Amniotic stem cell (primary cell): ENCODE measurements at places on chromosomes 12 and 14.
A peak's percentile ranks its signal among the peaks of the same experiment; 100 is the strongest.

DNA sequence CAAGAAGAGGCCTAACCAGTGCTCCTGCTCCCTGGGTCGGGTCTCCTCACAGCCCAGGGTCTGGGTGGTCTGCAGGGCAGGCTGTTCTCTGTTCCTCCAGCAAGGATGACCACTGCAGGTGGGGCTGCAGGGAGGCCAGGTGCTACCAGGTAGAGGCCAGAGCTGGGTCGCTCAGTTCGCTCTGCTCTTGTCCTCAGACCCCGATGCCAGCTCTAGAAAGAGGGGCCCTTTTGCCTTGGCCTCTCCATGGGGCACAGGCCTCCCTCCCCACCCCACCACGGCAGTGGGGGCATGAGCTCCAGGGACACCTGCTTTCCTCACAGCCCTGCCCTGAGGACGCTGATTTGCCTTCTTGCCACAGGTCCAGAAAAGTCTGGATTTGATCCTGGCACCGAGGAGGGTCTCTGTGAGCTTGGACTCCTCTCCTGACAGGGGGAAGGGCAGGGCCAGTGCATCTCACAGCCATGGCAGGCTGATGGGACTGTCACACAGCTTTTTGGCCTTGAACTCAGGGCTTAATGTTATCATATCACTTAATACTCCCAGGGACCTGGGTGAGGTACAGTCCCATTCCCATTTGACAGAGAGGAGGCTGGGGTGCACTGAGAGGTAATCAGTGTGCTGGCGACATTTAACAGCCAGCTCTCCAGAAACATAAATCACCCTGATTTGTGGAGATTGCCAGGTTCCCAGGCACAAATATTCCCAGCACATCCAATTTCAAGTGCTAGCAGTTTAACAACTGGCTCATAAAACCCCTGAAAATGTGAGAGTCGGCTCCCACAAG, 273.0 kb upstream of the SFSWAP start:
- DNase-seq = no peak

- DNase-seq = no peak
Measured at GRCh38 chr12:13981296-13981962, at the start of gene GRIN2B. TSS of gene GRIN2B (minus strand) at chr12:13981602. CDS start at chr12:13866208, 115,394 bp downstream.

GRCh38 chr12:111412007-111412829, 6.5 kb downstream of the SH2B3 start:
- DNase-seq = no peak

GRCh38 chr12:28459481-28459880, 269.2 kb downstream of the CCDC91 start:
- DNase-seq = no peak

- no peak for DNase-seq
Measured at GRCh38 chr12:120514002-120514401, 15.0 kb downstream of the COQ5 start.

- no peak for DNase-seq
Measured at GRCh38 chr12:79162147-79162772, 297.7 kb downstream of the SYT1 start.

DNA sequence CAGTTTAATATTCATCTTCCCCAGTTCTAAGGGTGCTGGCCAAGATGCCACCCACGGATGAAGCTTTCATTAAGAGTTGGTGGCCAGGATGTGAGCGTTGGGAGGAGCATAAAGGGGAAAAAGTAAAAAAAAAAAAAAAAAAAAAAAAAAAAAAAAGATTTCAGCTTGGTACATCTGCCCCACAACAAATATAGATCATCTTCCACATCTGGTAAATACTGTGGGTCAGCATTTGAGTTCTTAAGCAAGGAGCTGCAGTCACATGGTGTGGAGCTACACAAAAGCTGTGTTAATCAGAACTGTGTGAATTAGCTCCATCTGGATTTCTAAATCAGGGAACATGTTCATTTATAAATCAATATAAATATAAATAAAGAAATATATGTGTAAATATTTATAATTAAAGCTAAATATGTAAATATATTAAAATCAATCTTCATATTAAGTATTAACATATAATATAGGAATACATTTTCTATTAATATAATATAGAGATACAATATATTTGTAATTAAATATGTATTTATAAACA, 262.3 kb downstream of the NUAK1 start:
- no peak for DNase-seq

GRCh38 chr14:56659964-56660551, 80.5 kb downstream of the TMEM260 start:
- peak; percentile 29 for DNase-seq

DNA sequence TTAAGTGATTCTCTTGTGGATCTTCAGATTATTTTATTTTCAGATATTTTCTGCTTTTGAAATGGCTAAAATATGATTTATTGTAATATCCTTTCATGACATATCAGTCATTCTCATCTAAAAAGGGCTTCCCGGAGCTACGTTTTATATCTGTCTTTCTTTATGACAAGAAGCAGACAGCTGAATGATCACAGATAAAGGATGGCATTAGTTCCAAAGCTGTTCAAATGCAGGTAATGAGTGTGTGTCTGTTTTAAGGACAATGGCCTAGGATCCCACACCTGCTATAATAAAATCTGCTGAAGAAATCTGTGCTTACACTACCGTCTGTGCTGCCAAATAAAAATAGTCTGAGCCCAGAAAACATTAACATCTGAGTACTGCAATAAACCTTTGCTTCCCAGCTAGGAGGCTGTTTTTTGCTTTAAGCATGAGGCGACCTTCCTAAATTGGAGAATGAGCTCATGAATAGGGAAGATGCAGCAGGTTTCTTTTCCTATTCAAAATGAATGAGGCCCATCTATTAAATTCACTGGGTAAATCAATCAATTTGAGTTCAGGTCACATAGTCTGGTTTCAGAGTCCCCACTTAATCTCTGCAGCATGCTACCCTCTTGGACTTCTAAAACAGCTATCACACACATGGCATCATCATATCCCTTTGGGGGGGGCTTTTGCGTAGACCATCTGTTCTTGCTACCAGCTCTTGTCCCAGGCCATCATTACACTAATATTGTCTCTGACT, 498.5 kb downstream of the NELL2 start:
- DNase-seq = no peak

DNA sequence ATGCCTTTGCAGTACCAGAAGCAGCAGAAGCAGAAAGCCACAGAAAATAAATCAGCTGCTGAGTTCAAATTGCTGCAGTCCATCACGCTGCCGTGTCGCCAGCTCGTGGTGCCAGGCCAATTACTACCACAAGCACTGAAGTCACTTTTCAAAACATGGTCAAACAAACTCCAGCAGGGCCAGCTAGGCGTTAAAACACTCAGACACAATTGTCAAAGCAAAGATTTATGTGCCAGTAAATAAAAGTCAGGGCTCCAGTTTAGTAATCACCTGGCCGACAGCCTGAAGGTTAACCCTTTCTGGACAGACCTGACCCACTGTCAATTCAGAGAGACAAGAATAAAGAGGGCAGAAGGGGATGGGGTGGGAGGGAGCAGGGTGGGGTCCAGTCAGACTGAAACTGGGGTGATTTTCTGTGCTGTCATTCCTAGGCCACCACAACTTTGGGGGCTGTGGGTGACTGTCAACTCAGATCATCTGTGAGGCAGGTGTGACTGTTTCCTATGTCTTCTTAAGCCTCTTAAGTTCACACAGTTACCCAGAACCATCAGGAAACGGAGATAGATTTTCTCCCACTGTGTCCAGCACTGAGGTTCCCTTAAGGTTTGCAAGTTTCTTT, 109.8 kb upstream of the FUT8 start:
- DNase-seq = no peak

DNA sequence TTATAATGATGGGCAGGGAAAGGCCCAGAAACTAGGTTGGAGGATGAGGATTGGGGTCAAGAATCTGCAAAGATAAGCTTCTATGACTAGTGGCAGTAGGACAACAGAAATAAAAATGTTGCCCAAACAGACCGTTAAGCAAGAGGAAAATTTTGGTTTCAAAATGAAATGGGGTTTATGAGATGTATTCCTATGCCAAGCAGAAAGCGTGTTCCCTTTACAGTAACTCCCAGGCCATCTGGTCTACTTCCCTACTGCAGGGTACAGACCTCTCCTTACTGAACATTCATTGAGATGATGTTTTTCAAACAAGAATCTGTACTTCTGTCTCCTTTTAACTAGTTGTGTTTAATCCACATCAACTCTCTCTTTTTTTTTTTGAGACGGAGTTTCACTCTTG, 20.4 kb upstream of the TMEM229B start:
- no peak for DNase-seq

- no peak for DNase-seq
Measured at GRCh38 chr12:58487678-58488161, 432.6 kb downstream of the LRIG3 start.

- no peak for DNase-seq
Measured at GRCh38 chr14:105974902-105975301, 448.5 kb downstream of the TMEM121 start.

- DNase-seq = no peak
Measured at GRCh38 chr12:52182384-52182783, 9.4 kb downstream of the KRT80 start.

GRCh38 chr12:76455582-76456345, 103.8 kb downstream of the OSBPL8 start:
- DNase-seq = peak; percentile 89

DNA sequence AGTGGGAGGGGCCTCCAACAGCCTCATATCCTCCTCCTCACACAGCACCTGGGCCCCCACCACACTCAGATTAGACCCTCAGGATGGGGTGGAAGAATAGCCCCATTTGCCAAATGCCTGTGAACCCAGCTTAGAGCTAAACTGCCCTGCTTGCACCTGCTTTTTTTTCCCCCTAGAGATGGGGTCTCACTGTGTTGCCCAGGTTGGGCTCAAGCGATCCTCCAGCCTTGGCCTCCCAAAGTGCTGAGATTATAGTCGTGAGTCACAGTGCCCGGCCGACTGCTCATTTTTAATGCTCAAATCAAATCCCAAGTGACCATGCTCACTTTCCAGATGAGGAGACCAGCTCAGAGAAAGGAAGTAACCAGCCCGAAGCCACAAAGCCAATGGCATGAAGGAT, 27.1 kb downstream of the TESC start:
- DNase-seq = no peak

- no peak for DNase-seq
Measured at GRCh38 chr14:92657457-92658142, 90.8 kb downstream of the LGMN start.

GRCh38 chr12:52900166-52900895, 4.5 kb downstream of the KRT8 start:
- DNase-seq = no peak

GRCh38 chr12:66664076-66664475, 14.8 kb downstream of the GRIP1 start:
- DNase-seq = no peak

GRCh38 chr12:112843287-112843686, 51.7 kb downstream of the RPH3A start:
- no peak for DNase-seq

DNA sequence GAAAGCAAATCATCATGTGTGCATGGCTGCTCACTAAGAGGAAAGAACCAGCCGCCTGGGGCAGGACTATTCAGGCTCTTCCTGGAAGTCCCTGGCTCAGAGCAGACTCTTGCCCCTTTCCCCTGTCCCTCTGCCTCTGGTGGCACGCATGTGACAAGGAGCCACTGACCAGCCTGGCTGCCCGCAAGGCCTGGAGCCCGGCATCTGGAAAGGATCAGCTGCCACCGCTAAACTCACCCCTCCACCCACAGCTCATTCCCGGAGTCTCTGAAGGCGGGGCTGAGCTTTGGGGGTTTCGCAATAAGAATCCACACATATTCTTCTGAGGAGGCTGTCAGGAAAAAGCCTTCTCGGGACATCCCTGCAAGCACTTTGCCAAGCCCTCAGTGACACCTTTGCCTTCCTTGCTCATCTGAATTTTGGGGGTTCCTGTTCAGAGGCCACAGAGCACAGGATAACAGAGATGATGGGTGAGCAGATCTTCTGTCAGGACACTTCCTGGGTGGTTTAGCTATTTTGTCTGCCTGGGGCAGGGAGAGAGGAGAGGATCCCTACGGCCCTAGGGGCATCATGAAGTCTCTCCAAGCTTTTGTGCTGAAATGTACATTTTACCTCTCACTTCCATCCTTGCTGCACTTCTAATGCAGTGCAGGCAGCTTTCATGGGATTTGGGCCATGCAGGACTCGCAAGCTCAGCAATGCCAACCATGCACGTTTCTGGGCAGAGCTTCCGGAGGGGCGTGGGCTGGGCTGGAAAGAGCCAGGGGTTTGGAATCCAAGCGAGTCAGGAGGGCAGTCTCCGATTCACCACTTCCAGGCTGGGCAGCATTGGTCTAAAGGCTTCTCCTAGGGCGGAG, 124.8 kb upstream of the MAP1LC3B2 start:
- DNase-seq = peak; percentile 92

DNA sequence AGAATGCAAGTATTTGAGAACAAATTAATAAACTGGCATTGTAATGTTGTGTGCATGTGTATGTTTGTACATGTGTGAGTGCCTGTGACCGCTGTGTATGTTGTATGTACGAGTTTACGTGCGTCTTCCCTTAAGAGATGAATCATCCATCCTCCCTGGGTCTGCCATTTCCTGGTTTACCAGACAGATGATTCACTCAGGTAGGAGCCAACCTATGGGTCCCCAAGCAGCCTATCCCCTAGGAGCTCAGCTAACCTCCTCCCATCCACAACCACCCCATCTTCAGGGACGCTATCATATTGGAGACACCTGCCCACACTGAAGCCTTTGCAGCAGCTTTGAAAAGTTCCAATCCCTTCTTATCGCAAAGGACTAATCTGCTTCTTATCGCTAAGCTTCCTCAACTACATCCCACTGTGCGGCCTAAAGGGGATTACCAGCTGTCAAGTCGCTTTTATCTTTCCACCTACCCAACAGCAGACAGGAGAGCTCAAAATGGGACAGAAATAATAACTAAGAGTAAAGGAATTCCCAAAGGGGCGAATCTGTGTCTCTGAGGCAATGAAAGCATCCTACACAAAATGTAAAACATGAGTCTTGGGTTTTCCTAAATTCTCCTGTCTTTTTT, 81.5 kb upstream of the TMCC3 start:
- DNase-seq = no peak

DNA sequence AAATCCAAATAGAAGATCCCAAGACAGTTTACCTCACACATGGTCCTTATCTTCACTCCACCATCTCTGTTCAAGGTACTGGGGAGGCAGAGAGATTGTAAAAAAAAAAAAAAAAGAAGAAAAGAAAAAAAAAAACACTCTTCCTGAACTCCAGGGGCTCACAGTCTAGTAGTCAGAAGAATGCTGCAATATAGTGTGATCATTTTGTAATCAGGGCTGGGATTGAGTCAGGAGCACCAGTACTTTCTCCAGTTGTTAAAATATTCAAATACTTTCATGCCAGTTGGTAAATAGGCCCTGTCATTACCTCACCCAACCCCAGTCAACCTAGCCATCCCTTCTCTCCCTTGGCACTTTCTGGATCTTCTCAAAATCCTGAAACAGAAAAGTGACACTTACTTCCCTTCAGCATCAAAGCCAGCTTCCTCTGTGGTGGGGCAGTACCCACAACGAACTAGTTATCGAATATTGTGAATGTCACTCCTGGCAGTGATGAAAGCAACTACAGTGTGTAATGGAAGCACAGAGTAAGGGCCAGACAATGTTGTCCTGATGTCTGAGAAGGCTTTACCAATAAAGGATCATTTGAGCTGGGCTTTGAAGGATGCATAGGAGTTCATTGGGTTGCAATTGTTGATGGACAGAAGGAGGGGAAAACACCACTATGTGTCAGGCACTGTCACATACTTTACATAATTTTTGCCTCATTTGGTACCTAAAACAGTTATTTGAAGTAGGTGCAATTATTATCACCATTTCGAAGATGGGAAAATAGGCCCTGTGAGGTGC, 44.3 kb upstream of the HSPB8 start:
- DNase-seq = no peak

GRCh38 chr12:94152292-94153078, 4.1 kb downstream of the PLXNC1 start:
- DNase-seq = no peak
